ENCODE measurements at places on chromosomes 5 and 9.

- DNase-seq = no peak
Measured at GRCh38 chr9:87443006-87443405, 54.7 kb upstream of the DAPK1 start.

- no peak for DNase-seq
Measured at GRCh38 chr5:179330186-179330900, 14.9 kb downstream of the ADAMTS2 start.

DNA sequence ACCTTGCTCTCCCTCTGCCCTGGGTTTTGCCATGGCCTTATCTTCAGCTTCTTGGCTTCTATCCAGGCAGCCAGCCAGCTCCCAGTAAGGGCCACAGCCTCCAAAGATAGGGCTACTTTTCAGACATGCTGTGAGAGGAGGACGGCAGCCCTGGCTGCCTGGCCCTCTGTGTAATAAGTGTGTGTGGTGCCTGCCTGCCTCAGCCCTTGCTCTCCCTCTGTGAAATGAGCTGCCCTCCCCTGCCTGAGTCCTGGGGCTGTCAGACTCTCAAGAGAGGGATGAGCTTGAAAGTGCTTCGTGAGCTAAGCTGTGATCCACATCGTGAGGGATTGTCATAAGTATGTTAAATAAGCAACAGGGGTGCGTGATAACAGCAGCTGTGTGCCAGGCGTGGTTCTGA lies 8.1 kb downstream of the NDST1 start:
- peak; percentile 31 for DNase-seq

GRCh38 chr5:149610589-149611255 lies 29.4 kb downstream of the ARHGEF37 start:
- no peak for DNase-seq

DNA sequence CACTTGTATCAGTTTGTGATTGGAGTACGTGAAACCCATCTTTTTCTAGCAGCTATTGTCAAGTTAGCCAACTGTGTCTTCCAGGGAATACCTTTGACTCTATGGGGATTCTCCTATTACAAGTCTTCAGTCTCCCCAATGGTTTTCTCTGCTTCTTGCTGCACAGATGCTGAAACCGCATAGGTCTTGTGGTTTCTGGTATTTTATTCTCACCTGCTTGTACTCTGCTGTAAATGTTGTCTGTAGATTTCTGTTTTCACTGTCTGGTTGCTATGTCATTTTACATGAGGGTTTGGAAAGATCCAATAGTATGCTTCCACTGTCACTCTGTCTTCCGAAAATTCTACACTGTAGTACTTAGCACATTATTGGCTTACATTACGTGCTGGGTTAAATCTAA lies 1196.9 kb upstream of the C9orf72 start:
- no peak for DNase-seq
